Esophagus squamous epithelium (tissue), 5 donors: ENCODE measurements at places on chromosomes 1 and 21.

GRCh38 chr1:37501661-37502060 lies 12.9 kb downstream of the MEAF6 start:
- DNase-seq, result no peak

DNA sequence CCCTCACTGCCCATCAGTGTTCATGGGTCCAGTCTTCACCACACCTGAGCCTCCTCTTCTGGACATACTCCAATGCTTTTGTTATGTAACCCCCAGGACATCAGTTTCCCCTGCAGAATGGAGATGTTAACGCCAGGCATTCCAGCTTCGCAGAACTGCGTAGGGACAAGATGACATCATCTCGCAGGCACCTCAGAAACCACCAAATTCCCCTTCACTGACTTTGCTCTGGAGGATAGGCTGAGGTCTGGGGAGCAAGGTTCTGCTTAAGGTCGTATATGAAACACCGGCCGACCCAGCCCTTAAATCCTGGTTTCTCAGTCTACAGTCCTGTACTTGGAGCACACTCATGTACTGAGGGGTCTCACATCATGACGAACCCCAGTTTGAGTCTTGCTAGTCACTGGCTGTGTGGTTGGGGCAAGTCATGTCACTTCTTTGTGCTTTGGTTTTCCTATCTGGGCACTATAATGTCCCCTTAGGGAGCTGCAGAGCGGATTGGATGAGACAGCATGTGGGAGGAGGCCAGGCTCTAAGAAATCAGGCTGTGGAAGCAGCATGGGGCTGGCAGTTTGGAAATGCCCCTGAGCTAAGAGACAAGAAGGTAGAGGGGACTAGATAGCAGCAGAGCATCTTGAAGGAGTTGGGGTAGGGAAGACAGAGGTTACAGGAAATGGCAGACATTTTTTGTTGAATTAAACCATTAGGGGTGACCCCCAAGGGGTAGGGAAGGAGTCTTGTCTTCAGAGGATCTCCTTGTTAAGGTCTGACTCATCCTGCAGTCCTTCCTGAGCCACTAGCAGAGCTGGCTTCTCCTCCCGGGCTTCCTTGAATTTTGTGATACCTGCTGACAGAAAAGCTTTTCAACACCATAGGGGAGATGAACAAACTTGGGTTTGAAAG lies 138.3 kb downstream of the FOXD2 start:
- DNase-seq, result no peak

DNA sequence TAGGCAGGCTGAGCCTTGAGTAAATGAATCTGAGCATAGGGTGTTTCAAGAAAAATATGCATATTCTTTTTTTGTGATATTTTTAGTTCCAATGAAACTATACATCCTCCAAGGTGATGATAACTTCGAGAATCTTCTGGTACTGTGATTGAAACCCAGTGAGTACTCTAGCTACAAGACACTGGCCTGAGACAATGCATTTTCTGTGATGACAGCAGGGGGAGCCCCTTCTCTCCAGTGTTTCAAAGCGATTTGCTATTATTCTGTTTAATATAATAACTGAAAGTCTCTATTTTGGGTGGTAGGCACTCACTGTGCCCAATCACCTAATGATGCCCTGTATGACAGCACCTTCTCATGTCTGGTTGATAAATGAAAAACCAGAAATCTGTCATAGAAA lies 12.1 kb downstream of the IRF2BP2 start:
- DNase-seq, result no peak

DNA sequence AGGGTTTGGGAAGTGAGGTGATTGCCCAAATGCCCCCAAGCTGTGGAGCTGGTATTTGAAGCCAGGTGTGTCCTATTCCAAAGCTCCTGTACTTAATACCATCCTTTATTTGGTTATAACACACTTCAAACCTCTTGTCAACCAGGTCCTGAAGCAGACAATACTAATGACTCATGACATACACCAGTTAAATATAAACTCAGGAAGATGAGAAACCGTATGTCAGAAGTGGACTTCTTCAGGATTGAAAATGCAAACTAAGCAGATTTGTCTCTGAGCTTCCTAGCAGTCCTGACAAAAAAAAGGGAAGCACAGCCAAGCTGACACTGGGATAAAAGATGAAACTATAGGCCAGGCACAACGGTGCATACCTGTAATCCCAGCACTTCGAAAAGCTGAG lies 70.6 kb downstream of the ALPL start:
- no peak for DNase-seq

GRCh38 chr1:32361674-32362473 lies 411 bp downstream of the FAM229A start:
- DNase-seq, result no peak

DNA sequence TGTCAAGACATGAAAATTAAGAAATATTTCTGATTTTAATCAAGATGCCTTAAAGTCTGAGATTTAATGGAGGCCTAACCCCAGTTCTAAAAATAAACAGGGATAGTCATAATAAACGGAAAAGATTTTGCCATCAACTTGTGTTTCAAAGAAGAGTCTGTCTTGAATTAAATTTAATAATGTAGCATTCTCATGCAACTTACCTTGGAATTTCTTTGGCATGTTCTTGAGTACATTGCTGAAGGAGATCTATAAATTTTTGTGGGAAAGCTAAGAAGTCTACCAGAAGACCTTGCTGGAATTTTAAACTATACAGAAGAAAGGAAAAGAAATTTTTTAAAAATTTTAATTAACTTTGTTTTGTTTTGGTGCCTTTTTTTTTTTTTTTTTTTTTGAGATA lies 10.6 kb downstream of the SASS6 start:
- DNase-seq, result no peak

DNA sequence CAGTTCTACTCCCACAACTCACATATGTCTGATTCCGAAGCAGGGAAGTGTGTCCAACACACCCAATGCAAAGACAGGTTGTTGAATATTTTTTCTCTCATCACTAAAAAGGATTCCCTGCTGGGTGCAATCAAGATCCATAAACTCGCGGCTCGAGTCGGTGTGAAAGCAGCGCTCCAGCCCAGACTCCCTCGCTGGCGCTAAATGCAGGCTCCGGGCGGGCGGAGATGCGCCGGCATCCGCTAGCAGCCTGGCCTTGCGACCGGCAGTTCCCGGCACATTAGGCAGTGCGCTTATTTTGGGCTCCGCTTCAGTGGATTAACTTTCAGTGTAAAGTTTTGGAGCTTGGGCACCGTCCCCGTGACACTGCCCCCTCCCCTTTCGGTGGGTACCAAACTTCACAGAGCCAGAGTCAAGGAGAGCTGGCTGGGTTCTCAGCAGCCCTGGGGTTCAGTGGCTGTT lies 87.7 kb upstream of the POU3F1 start:
- DNase-seq, result no peak

- no peak for DNase-seq
Measured at GRCh38 chr1:190373705-190374336, 103.8 kb downstream of the BRINP3 start.

- DNase-seq, result no peak
Measured at GRCh38 chr1:51776408-51776807, 102.1 kb downstream of the NRDC start.

GRCh38 chr21:43957611-43958362 lies 54.3 kb upstream of the TRAPPC10 start:
- no peak for DNase-seq

GRCh38 chr1:230867101-230867902 lies 1.0 kb downstream of the C1orf198 start:
- DNase-seq, result no peak

- no peak for DNase-seq
Measured at GRCh38 chr1:11187494-11187893, 1.7 kb upstream of the ANGPTL7 start.

- no peak for DNase-seq
Measured at GRCh38 chr1:10014016-10014415, 17.0 kb downstream of the RBP7 start.

GRCh38 chr21:36700971-36701755 lies 2.2 kb downstream of the SIM2 start:
- DNase-seq, result no peak

DNA sequence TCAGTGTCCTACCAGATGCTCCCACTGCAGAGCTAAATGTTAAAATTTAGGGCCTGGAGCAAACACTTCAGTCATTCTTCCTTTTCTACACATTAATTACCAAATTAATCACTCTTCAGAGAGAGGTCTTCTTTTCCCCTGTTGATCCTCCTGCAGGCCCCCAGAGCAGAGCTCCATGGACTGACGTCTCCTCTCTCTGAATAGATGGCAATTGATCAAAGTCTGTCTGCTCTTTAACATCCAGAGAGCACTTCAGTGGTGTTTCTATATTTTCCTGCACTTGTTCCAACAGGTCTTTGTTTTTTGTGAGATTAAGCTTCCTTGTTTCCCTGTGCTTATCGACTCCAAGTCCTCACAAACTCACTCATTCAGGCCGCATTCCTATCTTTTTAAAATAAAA lies 239.3 kb downstream of the SIPA1L2 start:
- DNase-seq, result no peak

- DNase-seq, result no peak
Measured at GRCh38 chr1:180249725-180250498, 19.8 kb downstream of the LHX4 start.

GRCh38 chr1:91036894-91037829 lies 15.3 kb upstream of the ZNF644 start:
- no peak for DNase-seq

DNA sequence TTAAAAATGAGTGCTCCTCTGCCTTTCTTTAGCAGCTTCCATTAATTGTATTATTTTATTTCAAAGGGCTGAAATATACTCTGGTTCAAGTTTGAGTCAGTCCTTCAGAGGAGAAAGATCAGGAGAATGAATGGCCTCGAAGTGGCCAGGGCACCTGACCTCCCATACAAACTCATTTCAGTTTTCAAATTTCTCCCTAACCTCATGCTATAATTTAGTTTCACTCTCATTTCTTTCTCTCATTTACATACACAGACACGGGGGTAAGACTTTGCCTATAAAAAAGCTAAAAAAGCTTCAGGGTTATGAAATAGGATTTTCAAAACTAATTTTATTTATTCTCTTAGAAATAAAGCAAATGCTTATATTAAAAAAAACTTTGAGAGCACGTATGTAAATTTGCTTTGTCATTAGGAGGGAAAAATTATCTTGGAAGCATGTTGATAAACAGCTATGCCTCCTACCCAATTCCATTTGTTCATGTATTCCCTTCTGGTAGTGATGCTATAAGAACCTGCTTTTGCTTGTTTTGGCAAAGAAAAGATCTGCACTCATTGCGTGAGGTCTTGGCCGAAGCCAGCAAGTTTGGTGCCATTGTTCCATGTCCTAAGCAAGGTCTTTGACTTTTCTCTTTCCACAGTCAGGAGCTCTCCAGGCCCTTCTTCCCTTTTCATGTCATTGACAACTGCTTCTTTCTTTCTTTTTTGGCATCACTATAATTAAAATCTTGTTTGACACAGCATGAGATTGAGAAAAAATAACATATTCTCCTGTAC lies 80.4 kb upstream of the LRRC53 start:
- no peak for DNase-seq

DNA sequence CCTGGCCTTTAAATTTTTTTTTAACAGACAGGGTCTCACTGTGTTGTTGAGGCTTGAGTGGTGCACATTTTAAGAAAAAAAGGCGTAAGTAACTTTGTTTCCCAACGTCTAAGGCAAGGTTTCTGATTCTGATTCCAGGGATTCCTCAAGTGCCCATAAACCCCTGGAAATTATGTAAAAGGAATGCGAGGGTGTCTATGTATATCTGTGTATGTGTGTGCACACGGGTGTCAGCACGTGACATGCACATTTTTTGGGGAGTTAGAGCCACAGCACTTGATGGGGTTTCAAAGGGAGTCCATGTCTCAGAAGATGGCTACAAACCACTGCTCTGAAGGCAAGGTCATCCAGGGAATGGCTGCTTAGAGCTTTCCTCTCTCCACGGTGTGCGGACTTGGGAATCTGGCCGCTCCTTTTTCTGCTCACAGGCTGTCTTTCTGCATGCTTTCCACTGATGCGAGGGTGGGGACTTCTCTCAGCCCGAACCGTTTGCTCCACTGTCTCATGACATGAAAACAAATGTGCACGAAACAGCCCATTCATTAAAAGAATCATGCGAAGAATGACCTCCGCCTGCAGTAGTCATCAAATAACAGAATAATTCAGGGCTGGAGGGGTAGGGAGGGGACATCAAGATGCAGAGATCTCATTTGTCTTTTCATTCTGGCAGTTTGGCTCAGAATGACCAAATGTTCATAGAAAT lies 18.7 kb upstream of the RERE start:
- DNase-seq, result no peak

GRCh38 chr1:38585460-38585859 lies 274.1 kb downstream of the RRAGC start:
- DNase-seq, result no peak

DNA sequence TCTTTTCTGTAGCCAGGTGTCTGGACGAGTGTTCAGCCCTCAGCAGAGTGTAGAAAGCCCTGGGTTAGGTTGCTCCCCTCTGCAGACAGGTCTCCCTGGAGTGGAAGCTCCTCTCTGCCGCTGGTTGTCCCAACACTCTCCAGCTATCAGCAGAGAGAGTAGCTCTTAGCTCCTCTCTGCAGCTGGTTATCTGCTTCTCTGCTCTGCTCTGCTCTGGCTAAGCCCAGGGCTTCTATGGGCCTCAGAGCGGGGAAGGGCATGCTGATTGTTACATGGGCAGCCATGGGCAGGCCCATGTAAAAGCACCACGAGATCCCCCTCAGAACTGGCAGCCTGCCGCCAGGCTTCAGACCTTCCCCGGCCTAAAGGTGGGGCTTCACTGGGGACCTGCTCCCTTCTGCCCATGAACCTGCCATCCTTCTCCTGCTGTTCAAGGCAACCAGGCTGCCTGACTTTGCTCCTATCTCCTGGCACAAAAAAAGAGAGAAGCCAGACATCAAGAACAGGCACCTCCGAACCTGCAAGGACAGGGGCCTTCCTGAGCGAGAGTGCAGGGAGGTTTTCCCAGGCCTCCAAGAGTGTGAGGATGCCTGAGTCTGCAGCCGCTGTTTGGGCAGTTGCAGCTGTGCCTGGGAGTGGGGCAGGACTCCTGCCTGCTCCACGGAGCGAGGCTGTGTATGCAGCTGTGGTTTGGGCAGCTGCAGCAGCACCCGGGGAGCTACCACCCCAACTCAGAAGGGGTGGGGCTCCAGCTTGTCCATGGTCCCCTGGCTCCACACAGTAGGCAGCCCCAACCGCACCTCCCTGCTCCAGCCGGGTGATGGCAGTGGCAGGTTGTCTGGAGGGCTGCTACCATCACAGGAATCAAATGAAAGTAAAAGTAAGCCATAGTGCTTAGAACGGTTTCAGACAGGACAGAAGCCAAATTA lies 973.7 kb downstream of the LTN1 start:
- no peak for DNase-seq

DNA sequence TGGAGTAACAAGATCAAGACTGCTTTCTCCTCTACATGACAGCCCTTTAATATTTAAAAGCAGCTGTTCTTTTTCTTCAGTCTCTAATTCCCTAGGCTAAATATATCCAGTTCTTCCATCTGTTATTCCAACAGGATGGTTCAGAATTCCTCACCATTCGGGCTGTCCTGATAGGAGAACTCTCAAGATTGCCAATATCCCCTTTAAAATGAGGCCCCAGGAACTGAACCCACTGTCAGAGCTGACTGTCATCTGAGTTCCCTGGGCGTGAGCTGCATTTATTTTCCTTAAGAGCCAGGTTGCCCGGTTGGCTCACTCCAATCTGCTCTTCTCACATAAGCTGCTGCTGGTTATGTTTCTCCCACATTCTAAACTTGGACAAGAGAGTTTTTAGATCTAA lies 177.6 kb downstream of the MIS18A start:
- DNase-seq, result no peak
